ENCODE measurements at places on chromosomes 2 and 18.
A peak's percentile ranks its signal among the peaks of the same experiment; 100 is the strongest.

DNA sequence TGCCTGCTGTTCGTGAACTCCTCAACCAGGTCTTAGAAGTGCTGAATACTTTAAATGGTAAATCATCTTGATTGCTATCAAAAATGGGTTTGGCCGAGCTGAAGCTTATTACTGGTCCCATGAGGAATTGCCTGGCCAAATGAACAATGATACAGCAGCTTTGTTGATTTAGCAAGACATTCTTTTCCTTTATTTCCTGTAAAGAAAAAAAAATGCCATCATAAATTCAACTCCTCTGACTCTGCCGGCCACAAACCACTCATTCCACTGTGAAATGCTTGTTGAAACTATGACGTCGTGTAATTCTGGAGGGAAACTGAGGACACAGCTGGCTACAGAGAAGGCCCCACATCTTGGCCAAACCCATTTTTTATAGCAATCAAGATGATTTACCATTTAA is 74.2 kb upstream of the ID2 start:
- DNase-seq = no peak

DNA sequence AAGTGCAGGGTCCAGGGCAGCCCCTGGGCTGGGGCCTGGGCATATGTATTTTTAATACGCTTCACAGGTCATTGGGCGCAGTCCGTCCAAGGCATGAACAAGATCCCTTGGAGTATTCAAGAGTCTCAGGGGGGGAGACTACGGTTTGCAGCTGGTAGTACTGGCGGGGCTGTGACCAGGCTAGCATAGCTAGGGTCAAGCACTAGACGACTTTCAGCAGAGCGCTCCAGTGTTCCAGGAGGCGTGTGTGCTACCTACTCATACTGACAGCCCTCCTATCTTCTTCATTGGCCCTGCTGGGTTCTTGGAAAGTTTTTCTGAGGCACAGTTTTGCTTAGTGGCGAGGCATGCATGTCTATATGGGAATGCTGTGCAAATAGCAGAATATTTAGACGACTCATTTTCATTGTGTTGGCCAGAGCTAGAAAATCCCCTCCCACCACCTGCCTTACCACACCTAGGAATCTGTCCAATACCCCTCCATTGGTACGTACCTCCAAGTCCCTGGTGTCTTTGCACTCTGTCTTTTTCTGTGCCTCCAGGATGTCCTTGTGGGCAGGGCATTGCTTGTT is 68.2 kb downstream of the GLI2 start:
- no peak for DNase-seq

- no peak for DNase-seq
Observed at GRCh38 chr2:194383401-194383800, 1273.6 kb upstream of the SLC39A10 start.

- no peak for DNase-seq
Observed at GRCh38 chr2:181836583-181836982, 54.9 kb upstream of the ITPRID2 start.

DNA sequence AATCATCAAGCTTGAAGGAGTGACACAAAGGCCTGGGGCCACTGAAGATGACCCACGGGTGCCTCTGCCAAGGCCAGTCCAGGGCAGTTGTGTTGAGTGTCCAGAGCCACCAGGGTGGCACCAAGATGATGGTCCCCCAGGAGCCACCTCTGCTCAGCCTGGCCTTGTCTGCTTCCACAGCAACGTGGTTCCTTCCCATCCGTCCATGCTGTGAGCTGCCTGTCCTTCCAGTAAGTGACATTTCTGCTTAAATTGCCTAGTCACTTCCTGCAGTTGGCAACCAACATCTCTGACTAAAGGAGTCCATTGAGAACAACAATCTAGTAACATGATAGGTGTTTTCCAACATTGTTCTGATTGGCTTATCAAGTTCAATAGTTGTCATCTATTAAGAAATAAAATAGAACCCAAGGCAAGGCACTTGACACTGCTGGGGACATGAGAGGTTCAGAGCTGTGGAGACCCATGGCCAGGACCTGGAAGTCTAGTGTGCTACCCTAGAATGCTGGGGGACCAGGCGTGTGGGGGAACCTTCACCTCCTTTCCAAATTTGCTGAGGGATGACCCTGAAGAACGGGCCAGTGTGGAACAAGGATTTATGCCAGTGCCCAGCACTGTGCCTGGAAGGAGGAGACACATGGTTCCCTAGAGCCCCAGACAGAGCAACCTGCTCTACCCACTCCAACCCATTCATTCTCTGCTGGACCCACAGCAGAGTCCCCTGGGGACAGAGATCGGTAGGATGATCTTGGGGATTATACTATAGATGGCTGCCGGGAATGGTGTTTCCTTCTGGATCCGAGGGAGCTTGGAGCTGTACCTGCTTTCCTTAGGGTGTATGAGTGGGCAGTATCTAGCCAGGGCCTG is 98.9 kb upstream of the EPC2 start:
- peak; percentile 24 for DNase-seq

DNA sequence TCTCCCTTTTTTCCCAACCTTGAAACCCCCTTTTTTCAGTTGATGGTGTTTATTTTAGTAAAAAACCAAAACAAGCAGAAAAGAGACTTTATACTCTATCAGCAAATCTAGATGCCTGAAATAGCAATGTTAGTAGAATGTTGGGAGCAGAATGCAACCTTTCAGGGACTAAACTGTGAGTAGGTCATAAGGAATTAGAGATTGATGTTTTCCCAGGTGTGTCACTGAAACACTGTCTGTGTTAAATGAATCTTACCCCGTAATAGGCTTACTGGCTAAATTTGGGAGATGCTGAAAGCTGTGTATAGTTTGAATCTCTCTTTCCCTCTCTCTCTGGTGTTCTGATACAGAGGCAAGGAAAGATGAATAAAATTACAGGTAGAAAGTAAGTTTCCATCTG is 43.8 kb downstream of the AGFG1 start:
- DNase-seq = no peak

DNA sequence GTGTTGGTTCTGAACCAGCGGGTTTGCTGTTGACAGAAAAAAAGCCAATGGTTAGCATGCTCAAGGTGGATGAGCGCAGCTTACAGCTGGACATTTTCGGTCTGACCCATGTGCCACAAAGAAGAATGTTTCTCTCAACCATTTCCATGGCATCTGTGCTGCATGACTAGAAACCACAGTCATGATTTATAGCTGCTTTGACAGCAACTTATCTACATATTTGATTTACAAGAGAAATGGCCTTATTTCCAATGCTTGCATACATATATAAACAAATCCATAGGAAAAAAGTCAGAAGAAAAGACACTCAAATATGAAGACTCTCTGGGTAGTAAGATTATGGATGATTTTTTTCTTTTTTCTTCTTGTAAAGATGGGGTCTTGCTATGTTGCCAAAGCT is 98.2 kb downstream of the DYNC1I2 start:
- no peak for DNase-seq

DNA sequence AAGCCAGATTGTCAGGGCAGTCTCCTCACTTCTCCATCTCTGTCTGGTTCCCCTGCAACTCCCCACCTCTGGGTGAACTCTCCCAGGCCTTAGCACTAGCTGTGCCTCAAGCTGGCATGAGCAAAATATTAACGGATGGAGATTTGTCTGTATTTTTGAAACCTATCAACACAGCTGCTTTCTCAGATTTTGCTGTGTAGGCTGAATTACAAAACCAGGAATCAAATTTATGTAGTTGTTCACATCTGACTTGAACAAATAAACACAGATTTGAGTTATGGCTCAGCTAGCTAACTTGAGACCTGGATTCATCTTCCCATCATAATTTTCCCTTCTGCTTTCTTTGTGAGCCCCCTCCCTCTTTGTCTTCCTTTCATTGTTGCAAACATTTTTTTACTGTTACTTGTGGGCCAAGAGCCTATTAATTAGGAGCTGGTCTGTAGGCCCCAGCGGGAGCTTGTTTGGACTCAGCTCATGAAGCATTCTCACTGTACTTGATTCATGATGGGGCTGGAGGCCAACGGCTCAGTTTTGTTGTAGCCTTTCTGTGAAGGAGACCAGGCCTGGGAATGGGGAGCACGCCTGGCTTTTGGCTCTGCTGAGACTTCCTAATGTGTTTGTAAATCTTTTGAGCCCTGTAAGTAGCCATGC is 164.1 kb upstream of the GATA6 start:
- DNase-seq = no peak

GRCh38 chr2:45968946-45969584 is 317.6 kb downstream of the PRKCE start:
- DNase-seq = no peak

All from stimulated activated CD4-positive, alpha-beta T cell treated with anti-CD3 and anti-CD28 coated beads, Interleukin-12 subunit alpha, Interleukin-12 subunit beta, amount 100 ng/mL, for 48 hours (primary cell).